ENCODE measurements at places on chromosomes 4 and X.

- no peak for DNase-seq
Measured at GRCh38 chrX:57930051-57930450, 19.8 kb upstream of the ZXDA start.

- no peak for DNase-seq
Measured at GRCh38 chr4:20393486-20394100, 141.9 kb downstream of the SLIT2 start.

DNA sequence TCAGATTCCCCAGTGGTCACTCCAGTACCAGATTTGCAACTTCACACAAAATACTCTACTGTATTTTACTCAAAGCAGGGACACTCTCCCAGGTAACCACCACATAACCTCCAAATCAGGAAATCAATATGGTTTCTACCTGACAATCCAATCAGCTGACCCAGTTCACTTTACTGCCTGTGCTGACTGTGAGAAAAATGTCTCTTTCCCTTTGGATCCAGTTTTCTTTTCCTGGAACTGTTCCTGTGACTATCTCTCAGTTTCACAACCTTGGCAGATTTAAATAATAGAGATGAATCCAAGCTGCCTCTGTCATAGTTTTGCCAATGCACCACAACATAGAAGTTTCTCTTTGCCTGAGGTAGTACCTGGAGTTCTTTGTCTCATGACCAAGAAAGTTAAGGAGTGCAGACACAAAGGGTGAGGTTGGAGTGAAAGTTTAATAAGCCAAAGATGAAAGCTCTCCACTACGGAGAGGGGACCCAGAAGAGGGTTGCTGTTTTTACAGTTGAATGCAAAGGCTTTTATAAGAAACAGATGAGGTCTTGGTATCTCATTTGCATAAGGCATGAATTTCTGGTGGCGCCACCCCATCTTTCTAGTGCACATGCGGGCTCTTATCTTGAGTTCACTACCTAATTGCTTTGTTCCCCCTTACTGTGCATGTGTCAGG is 29.7 kb upstream of the IL9R start:
- DNase-seq: no peak

GRCh38 chr4:61638591-61638990 is 438.5 kb downstream of the ADGRL3 start:
- DNase-seq: no peak

DNA sequence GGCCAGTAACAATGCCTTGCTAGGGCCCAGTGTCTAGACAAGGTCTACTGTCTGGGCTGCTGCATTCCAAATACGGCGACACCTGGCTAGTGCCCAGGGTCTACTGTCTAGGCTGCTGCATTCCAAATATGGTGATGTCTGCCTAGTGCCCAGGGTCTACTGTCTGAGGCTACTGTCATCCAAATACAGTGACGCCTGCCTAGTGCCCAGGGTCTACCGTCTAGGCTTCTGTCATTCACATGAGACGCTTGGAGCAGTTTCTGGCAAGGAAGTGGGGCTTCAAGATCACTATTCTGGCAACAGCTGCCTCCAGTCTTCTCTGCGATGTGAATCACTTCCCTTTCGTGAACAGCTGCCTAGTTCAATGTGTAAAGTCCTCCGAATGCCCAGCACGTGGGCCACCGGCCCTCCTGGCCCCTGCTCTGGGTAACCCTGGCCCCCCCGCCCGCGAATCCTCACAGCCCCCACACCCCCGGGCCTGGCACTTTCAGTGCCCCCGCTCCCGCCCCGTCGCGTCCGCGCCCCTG is 12.7 kb downstream of the ACOX3 start:
- DNase-seq: peak; percentile 26

- DNase-seq: no peak
Measured at GRCh38 chr4:153117554-153117953, 86.7 kb upstream of the TRIM2 start.

DNA sequence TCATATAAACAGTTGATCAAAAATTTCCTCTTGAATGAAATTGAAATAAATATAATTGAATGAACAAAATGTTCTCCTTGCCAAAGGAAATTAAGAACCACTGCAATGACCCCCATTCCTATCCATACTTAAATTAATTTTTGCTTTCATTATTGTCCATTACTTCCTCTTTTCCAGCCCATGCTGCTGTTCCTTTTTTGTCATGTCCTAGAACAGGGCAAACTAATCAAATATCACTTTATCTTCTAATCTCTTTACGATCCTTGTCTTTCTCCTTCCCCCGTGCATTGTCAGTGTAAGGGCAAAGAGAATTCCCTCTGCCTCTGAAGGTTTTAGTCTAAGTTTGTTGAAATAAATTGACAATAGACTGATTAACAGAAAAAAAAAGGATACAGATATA is 203.0 kb downstream of the CENPC start:
- no peak for DNase-seq

- DNase-seq: no peak
Measured at GRCh38 chr4:100391086-100391485, 126.7 kb downstream of the EMCN start.

GRCh38 chr4:10123227-10124101 is 6.9 kb upstream of the WDR1 start:
- peak; percentile 76 for DNase-seq

DNA sequence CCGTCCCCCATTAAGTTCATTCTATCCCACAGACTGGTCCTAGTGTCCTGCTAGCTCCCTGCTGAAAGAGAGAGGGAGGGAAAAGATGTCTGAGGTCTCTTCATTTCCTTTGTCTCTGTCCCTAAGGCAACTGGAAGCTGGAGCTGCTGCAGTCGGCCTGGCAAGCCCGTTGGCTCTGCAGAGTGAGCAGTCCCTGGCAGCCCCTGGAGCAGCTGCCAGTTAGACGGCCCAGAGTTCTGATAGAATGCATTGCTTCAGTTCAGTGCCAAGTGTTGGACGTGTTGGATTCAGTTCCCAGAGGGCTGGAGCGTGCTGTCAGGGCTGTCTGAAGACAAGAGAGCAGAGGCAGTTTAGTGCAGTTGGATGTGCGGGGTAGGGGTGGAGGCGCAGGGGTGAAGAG is 975 bp downstream of the KCNE5 start:
- DNase-seq: no peak

- no peak for DNase-seq
Measured at GRCh38 chr4:98816386-98816785, 112.5 kb downstream of the EIF4E start.

- no peak for DNase-seq
Measured at GRCh38 chrX:109533631-109534030, 3.0 kb upstream of the NXT2 start.

- DNase-seq: no peak
Measured at GRCh38 chrX:133418588-133418987, 3.3 kb upstream of the GPC4 start.

DNA sequence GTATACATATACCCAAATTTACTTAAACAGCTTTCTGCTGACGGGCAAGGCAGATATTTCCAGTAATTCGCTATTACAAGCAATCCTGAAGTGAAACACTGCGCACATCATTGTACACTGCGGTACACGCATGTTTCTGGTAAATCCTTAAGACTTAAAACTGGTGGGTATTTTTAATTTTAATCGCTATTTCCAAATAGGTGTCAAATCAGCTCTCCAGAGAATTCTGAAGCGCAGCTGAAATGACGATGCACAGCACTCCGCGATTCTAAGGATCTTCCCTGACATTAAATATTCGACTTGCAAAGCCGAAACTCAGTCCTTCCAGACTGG is 361 bp downstream of the TMEM128 start:
- no peak for DNase-seq

GRCh38 chr4:114921790-114922591 is 191.4 kb downstream of the NDST4 start:
- no peak for DNase-seq

DNA sequence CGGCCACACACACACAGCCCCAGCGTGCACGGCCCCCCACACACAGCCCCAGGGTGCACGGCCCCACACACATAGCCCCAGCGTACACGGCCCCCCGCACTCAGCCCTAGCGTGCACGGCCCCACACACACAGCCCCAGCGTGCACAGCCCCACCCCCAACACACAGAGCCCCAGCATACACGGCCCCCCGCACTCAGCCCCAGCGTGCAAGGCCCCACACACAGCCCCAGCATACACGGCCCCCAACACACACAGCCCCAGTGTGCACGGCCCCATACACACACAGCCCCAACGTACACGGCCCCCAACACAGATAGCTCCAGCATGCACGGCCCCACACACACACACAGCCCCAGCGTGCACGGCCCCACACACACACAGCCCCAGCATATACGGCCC is 17.6 kb downstream of the GAK start:
- no peak for DNase-seq

DNA sequence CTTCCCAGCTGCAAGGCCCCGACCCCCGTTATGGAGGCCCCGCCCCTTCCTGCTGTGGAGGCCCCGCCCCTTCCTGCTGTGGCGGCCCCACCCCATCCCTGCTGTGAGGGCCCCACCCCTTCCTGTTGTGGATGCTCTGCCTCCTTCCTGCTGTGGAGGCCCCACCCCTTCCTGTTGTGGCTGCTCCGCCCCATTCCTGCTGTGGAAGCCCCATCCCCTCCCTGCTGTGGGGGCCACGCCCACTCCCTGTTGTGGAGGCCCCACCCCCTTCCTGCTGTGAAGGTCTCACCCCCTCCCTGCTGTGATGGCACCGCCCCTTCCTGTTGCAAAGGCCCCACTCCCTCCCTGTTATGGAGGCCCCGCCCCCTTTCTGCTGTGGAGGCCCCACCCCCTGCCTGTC is 104.9 kb upstream of the PSAPL1 start:
- peak; percentile 13 for DNase-seq

DNA sequence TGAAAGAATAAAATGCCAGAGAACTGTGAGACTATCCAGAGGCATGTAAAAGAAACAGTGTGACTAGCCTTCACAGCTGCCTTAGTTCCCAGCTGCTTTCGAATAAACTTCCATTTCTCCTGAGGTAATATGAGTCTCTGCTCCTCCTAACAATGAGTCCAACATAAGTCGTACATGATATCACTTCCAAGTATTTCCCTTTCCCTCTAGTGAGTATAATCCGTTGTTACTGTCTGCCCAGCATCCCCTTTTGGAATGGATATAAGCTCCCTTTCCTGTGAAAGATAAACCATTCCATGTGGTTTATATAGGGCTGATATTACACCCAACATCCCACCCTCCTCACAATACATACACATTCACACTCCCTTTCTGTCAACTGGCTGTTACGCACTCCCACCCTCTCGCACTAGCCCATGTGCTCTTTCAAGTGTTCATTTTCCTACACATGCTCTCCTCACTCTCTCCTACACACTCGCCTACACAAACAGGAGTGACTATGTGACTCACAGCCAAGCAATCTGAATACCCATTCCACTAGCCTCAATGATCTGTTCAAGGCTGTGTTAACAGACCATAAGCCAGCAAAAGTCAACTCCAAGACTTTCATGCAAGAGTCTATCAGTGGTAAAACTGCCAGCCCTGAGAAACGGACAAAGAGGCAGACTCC is 5.0 kb downstream of the NAF1 start:
- DNase-seq: peak; percentile 36

- DNase-seq: no peak
Measured at GRCh38 chr4:91519155-91519554, 784.6 kb upstream of the GRID2 start.

GRCh38 chr4:89301003-89301402 is 6.6 kb downstream of the GPRIN3 start:
- DNase-seq: no peak

- no peak for DNase-seq
Measured at GRCh38 chr4:48960988-48961635, 25.0 kb upstream of the CWH43 start.

DNA sequence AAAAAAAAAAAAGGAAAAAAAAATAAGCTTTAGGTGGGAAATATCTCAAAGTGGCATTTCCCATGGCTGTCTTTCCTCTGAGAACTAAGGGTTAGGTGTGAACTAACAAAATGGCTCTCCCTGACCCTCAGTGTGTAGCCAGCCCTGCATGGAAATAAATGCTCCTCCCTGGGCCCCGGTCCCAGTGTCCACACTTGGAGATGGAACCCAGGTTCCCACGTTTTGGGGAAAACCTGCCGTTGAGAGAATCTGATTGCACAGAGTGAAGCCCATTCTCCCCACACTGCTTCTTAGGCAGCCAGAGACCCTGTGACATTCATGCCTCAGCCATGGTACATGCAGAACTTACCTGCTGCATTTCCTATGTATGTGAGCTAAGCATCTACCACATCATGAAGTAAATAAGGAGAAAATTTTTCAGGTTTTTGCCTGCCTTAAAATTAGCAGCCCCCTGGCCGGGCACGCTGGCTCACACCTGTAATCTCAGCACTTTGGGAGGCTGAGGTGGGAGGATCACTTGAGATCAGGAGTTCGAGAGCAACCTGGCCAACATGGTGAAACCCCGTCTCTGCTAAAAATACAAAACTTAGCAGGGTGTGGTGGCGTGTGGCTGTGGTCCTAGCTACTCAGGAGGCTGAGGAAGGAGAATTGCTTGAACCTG is 34.5 kb downstream of the HTT-AS start:
- DNase-seq: no peak

GRCh38 chrX:5080791-5081190 is 1147.9 kb downstream of the NLGN4X start:
- no peak for DNase-seq

- DNase-seq: peak; percentile 48
Measured at GRCh38 chrX:143854006-143854405, 29.9 kb upstream of the UBE2NL start.

DNA sequence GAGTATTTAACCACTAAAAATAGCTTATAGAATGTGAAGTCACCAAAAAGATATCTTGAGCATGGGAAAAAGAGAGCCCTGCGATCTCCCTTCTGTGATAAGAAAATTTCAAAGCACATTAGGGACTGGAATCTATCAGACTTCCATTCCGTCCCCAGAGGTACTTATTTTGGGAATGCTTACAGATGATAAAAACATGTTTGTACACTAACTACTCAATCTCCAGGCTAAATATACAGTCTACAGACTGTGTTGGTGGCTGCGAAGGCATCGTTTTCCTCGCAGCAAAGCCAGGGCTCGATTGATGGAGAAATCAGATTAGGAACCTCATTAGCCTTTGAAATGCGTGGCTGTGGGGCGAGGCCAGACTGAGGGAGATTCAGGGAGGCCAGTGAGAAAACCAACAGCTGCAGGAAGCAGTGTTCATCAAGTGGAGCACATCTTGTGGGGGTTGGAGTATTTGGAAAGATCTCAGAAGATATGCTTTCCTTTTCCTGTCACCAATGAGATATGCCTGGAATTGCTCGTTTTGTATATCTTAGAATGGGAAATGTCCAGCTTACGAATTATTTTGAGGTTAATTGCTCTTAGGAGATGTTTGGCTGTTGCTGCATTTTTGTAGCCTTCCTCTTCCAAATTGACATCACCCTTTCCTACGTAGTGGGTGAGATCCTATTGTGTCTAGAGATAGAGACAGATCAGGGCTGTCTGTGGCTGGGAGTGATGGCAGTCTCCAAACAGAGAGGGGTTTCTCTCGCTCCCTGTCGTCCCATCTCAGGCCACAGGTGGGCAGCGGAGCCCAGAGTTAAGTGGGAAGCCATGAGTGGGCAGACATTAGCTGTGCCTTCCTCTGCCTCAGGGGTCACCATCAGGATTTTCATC is 224.9 kb upstream of the FAT1 start:
- DNase-seq: no peak

GRCh38 chr4:122091836-122092405 is 60.2 kb upstream of the BLTP1 start:
- DNase-seq: no peak

DNA sequence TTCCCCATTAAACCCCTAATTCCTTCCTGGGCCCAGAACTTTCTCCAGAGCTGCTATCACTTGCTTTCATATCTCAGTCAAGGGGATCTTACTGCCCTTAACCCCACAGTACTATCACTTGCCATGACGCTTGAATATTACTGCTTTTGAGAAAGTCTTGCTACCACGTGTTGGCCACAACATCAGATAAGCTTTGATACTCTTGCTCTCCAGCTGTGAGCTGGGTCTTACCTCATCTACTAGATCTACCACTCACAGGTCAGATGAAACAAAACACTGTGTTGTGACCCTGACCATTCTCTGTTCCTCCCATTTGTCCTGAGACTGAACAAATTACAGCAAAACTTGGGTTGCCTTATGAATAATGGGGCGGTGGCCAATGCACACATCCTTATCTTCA is 12.1 kb upstream of the TAPT1 start:
- no peak for DNase-seq

Data from RCC 7860 (cell line).